ENCODE measurements at places on chromosomes 12 and 14.

- DNase-seq = no peak
These were observed 72.6 kb downstream of the LRP6 start for GRCh38 chr12:12194206-12194605.

DNA sequence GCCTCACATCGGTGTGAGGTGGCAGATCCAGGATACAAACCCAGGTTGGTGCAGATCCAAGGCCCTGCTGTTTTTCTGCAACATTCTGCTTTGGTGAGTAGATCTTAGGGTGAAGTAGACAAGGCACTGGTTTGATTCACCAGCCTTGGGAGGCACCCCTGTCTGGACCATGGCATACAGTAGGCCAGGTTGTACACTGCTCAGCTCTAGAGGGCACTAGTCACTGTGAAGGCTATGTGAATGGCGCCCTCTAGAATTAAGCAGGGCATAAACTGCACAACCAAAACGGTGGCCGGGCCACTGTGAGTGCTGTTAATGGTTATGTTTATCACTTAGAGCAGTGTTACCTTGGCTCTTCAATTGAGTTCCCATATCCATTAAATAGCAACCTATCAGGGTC, 280.6 kb upstream of the PWP1 start:
- no peak for DNase-seq

- no peak for DNase-seq
These were observed 5.6 kb upstream of the TTC9 start for GRCh38 chr14:70635971-70636595.

GRCh38 chr12:47223031-47223847, 143.5 kb upstream of the AMIGO2 start:
- no peak for DNase-seq

- DNase-seq = no peak
These were observed 91.1 kb upstream of the ARID2 start for GRCh38 chr12:45638386-45638785.

All from NCI-H1092 (cell line).